ENCODE measurements at places on chromosomes 1 and 21.

DNA sequence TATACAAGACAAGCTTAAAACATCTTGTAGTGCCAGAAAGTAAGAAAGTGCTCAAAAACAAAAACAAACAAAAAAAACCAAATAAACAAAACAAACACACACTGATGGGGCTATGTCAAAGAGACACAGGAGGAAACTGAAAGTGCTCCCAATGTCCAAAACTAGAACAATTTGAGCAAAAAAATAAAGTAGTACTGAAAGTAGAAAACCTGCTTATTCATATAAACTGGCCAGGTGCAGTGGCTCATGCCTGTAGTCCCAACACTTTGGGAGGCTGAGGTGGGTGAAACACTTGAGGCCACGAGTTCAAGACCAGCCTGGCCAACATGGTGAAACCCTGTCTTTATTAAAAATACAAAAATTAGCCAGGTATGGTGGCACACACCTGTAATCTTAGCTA lies 129.9 kb downstream of the GLUL start:
- no peak for DNase-seq

DNA sequence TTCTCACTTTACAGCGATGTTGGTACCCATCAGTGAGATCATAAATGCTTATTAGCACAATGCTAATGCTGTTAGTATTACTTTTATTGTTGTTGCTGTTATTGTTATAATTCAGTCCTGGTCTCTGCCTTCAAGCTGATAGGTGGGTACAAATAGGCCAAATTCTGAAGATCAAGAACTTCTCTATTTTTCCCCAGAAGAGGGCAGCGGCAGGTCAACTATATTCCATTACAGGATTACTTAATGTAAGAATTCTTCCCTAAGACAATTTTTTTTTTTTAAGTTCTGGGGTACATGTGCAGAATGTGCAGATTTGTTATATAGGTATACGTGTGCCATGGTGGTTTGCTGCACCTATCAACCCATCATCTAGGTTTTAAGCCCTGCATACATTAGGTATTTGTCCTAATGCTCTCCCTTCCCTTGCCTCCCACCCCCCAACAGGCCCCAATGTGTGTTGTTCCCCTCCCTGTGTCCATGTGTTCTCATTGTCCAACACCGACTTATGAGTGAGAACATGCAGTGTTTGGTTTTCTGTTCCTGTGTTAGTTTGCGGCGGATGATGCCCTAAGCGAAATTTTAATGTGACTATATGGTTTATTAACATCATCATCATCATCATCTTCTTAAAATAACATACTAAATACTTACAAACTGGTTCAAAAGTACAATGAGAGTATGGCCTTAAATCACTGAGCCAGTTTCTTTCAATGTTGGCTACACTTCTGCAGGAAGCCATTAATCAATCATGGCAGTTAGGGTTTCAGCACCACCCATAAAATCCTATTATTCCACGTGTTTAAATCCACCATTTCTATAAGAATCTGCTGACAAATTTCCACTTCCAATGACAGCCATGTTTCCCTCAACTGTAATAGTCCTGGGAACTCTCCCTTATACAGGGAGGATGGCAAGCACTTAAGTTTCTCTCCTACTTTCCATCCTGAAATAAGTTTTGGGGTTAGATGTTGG lies 19.2 kb downstream of the SLC19A2 start:
- DNase-seq: peak; percentile 29

DNA sequence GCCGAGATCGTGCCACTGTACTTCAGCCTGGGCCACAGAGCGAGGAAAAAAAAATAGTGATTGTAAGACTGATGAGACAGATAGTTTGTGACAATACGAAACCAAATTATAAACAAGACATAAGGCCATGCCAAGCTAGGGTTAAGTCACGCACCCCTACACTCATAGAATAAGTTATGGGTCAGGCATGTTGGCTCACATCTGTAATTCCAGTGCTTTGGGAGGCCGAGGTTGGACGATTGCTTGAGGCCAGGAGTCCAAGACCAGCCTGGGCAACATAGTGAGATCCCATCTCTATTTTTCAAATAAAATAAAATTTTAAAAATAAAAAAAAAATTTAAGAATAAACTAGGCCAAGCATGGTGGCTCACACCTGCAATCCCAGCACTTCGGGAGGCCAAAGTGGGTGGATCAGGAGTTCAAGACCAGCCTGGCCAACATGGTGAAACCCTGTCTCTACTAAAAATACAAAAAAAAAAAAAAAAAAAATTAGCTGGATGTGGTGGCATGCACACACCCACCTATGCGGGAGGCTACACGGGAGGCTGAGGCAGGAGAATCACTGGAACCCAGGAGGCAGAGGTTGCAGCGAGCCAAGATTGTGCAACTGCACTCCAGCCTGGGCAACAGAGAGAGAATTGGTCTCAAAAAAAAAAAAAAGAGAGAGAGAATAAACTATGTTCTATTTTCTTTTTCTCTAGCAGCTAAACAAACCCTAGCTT lies 50.1 kb upstream of the SPOCD1 start:
- DNase-seq: no peak

DNA sequence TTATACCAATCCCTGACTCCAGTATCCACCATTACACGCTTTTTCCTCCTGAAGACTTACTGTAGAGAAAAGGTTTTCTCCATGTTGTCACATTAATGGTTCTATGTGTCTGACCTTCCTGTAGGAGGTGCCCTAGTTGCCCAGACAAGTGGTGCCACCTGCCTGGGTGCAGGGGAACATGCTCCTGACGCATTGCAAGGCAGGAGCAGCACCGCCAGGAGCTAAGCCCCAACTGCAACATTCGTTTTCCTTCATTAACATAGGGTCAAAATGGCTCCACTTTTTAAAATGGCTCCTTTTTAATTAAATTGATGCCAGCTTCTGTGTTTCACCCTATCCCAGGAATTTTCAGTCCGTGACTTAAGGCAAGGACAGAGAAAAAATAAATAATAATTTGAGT lies 220.1 kb upstream of the SAMSN1 start:
- DNase-seq: no peak
